ENCODE measurements at places on chromosomes 3 and 15.

DNA sequence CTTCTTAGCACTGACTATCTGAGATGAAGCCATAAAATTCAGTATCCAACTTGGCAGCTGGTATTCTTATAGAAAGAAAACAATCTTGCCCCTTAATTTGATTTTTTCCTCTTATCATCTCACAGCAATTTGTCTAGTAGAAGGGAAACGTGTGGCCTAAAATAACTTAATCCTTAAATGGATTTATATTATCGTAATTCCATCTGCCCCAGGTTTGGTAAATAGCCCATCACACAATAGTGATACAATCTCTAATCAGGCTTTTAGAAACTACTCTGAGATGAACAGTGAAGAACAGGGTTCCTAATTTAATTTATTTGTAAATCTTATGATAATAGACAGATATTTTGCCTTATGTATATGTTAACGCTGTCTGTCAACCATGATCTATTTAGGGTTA is 24.8 kb downstream of the PEX5L start:
- no peak for DNase-seq

DNA sequence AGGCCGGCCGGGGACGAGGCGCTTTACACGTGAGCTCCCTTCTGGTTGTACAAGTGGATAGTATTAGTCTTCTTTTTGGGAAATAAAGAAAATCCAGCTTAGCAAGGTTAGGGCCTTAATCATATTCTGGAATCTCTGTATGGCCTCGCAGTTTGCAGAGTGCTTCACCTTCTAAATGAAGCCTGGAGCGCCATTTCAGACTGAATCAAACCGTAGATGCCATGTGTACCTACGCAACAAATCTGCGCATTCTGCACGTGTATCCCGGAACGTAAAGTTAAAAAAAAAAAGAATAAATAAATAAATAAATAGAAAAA is 322 bp upstream of the P3H2 start:
- no peak for DNase-seq

- no peak for DNase-seq
These were observed 222.7 kb downstream of the EFHB start for GRCh38 chr3:19711160-19711782.

DNA sequence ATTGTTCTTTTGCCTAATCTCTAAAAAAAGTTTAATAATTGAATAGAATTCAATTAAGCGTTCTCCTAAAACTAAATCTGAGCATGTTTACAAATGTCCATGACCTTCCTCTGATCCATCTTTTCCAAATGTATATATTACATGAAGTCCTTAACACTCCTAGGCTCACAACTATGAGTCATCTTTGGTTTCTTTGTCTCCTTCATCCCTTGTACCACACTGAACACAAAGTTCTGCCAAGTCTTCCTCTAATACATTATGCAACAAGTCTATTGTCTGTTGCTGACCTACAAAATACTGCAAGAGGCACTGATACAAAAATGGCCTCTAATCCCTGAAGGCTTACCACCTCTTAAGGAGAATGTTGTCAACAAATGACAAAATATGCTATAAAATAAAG is 550.2 kb downstream of the PYDC2 start:
- no peak for DNase-seq

DNA sequence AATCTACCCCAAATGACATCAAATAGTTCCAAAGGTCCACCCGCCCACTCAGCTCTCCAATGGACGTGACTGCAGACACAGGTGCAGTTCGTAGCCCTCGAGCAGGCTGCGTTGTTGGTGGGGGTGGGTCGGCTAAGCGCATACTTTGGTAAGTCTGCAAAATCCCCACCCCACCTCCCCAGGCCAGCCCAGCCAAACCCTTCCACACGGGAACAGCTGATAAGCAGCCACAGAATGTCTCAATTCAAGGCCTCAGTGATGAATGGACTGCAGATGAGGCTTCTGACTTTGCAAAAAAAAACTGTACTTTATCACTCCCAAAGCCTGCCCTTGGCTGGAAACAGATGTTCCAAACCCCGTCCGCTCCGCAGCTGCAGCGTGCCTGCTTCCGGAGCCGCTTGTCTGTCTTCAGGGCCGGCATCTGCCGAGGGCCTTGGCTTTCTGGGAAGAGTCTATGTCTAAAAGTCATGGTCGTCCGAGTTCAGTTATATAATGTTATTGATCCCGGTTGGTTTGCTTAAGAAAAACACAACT is 38.2 kb downstream of the PCSK6 start:
- DNase-seq: no peak

DNA sequence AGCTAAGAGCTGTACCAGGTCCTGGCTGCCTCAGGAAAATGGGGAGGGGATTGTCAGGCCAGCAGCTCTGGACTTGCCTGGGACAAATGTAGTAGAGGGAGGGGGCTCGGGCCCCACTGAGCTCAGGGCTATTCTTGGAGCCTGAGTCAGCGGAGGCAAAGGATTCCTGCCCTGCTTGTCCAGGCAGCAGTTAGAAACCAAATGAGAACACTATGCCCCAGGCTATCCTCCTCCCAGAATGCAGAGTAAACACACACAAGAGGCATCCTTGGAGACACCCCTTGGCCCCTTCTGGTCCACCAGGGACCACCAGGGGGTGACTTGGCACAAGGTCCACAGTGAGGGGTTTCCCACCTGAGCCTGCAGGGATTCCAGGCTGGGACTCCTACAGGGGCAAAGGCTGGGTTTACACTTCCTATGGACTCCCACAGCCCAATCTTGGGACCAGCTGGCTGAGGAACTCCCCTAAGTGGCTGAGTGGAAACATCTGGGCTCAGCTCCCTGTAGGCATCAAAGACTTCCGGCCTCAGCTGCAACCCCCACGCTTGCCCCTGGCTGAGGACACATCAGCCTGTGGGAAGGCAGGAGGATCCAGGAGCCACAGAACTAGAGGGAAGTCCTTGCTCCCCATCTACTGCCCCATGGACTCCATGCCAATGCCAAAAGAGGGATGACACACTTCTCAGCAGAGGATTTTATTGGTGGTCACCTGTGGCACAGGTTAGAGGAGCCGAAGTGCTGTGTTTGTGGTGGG is 3.4 kb upstream of the COL7A1 start:
- no peak for DNase-seq

GRCh38 chr3:175651716-175652115 is 792.6 kb downstream of the NAALADL2 start:
- DNase-seq: no peak

- no peak for DNase-seq
These were observed 664 bp downstream of the PPCDC start for GRCh38 chr15:75023872-75024636.

DNA sequence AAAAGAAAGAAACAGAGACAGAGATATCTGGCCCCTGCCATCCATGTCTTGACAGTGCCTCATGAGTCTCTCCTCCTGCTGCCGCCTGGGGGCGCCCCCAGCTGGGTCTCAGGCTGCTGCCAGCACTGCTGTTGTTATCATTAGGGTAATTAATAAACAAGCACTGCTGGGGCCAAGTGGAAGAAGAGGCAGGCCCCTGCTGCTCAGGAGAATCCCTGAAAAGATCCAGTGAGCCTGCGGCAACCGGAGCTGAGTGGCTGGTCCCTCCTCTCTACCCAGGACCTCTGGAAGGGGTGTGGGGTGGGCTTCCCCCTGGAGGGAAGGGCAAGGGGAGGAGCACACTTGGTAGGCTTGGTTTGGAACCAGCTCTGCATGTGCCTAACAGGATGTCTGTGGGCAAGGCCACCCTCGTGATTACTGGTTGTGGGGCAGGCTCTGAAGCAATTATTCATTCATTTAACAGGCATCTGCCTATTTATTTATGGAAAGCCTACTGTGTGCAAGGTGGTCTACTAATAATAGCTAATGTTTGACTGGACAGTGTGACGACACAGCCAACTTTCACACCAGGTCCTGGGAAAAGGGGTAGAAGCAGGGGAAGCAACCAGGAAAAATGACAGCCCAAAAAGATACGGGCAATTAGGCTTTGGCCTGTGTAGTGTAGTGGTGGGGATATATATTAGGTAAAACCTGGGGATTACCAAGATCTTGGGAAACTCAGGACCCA is 1.2 kb upstream of the TYRO3 start:
- peak; percentile 50 for DNase-seq
